NCI-H1436 (cell line): ENCODE measurements at places on chromosomes 5 and 9.

DNA sequence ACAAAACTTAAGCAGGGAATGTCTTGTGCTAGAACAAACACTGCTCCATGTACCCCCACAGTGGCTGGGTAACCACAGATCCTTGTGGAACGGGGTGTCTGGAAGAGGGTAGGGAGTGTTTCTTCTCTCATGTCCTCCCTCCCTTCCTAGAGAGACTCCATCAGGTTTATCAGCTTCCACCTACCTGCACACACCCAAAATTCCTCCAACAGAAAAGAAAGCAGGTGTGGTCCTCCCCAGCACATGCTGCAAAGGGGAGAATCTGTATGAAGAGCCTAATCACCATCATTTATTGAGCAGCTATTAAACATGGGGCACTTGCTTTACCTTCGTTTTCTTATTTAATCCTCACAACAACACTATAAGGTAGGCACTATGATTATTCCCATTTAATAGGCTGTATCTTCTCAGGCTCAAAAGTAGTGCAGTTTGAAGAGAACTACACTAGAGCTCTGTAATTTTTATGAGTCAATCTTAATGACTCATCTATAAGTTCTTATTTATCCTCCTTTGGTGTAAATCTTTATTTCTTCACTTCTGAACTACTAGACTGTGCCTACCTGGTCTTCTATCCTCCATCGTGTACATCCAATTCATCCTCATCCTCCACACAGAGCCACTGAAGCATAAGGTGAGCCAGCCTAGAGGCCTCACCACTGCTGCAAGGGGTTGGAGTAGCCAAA, 31.6 kb downstream of the C9orf40 start:
- DNase-seq = no peak

DNA sequence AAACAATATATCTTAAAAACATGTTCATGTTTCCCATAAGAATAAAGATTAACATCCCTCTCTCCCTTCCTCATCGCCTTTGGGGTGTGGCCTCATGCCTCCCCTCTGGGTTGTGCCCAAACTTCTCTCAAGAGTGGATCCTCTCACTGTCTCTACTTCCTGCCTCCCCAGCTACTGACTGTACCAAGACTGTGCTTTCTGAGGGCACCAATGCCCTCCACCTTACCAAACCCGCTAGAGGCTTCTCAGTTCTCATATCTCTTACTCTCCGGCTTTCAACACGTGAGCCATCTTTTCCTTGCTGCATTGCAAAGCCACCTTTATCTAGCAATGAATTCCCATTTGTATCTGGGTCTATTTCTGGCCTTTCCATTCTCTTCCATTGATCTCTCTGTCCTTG, 34.4 kb upstream of the KCNIP1 start:
- DNase-seq = no peak

DNA sequence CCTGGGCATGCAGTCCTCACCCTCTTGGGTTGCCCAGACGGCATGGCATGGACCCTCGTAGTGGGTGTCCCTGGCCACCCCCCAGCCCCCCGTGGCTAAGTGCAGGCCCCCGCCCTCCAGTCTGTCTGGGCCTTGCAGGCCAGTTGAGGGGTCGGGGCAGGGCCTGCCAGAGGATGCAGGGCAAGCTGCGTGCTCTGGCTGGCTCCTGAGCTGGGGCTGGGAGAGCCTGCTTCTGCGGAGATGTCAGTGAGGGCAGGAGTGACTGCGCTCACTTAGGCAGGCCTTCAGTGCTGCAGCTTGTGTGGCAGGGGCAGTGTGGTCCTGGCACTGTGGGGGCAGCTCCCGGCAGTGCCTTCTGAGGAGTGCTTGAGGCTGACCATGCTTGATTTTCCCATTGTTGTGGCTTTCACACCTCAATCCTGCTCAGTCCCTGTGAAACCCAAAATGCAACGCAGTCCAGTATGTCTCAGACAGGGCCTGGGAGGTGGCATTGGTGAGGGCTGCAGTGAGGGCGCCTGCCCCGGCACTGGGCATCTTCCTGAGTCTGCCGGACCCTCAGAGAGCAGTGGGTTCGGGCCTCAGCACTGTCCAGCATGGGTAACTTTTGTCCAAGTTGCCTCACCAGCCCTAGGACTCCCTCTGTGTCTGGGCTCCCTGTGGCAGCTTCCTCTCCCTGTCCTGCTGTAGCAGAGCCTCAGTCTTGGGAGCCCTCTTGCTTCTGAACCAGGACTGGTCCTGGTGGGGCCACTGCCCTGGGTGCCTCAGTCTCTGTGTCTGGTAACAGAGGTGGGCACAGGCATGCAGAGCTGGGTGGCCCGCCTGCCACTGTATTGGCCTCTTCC, 93.0 kb downstream of the PHF2 start:
- DNase-seq = no peak

DNA sequence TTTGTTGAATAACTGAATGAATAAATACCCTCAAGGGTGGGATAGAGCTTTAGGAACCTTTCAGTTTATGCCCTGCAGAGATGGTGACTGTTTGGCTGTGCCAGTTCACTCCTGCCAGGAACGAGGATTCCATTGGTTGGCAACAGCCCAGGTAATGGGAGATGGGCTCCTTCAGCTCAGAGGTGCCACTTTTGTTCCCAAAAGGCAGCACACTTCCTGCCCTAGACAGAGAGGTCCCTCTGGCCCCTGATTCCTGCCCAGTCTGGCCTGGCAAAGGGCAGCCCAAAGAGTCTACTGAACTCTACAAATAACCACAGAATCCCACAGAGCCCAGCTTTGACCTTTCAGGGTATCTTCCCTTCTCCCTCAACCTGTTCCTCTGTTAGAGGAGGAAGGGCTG, 1.6 kb downstream of the C9orf152 start:
- no peak for DNase-seq

GRCh38 chr5:135218486-135218755, 180.6 kb downstream of the MACROH2A1 start:
- DNase-seq = no peak

DNA sequence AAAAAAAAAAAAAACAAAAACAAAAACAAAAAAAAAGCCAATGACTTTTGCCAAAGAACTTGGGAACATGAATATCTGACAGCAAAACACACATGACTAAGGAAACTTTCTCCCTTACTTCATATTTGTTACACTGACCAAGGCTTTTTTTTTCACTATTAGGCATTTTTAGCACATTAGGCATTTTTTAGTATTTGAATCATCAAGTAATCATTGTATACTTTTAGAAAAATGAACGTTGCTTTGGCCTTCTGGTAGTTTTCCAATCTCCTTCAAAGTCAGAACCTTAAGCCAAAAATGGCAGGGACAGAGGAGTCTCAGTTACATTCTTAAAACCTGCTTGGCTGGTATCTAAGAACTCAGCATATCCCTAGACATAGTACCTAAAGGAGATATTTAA, 19.3 kb downstream of the NREP start:
- no peak for DNase-seq

DNA sequence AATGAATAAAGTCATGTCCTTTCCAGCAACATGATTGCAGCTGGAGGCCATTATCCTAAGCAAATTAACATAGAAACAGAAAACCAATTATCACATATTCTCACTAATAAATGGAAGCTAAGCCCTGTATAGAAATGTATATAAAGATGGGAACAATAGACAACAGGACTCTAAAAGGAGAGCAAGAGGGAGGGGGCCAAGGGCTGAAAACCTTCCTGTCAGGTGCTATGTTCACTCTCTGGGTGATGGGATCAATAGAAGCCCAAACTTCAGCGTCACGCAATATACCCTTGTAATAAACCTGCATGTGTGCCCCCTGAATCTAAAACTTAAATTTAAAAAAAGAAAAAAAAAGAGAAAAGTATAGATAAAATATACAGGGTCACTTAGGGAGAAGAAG, 163.7 kb upstream of the ACO1 start:
- DNase-seq = no peak

GRCh38 chr9:134623258-134624066, 18.1 kb upstream of the COL5A1 start:
- DNase-seq = no peak

DNA sequence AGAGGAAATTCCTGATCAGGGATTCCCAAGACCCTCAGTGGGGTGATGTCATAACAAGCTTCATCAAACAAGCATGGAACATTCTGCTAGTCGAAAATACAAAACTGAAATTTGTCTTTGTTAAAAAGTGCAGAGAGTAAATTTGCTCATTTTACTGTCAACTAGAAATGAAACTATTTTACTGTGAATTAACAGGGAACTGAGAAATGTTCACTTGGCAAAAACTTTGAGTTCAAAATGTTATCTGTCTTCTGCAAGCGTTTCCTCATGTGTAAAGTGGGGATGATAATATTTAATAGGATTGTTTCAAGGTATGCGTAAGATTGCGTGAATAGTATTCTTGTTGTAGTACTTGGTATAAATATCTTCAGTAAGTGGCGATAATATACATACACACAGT, 45.4 kb downstream of the ALDH1A1 start:
- DNase-seq = no peak

DNA sequence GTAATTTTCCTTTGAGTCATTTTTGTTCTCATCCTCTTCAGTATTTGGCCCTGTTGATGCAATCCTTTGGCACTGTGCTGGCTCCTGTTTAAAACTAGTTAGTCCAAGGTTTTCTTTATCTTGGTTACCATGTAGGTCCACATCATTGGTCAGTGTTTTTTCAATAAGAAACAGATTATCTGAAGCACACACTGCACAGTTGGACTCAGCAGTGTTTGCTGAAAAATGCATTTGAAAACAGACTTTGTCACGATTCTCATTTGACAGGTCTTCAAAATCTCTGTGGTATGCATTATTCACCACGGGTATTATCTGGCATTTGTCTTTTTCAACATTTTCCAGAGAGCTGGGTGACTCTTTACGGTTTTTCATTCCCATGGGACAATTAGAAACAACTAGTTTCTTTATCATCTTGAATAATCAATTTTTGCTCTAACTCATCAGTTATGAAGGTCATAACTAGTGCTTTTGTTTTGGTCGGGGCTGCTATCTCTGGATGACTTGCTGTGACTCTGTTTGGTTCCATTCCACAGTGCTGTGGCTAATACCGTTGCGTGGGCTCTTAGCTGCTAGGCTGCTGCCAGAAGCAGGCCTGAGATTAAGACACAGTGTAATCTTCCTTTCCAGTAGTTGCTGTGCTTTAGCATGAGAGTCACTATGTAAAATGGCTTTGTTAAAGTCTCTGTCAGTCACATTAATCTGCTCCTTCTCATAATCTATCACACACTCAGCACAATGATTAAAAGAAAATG, 36.2 kb downstream of the NUDT12 start:
- DNase-seq = no peak

DNA sequence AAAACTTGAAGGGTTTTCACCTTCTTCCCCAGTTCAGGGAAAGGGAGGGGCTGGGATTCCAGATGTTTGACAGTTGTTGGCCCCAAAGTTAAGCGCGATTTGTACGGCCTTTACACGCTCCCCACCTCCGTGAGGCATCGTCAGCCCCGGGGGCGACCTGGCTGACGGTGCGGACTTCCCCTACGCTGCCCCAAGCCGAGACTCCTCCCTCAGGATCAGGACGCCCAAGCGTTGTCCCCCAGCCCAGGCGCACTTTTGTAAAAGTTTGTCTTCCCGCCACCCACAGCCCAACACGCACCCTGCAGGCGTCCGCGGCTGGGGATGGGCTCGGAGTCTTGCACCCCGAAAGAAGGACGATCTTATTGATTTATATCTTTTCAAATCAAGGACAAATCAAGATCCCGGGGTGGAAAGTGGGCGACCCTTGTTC, 713 bp downstream of the MOB3B start:
- DNase-seq = no peak

DNA sequence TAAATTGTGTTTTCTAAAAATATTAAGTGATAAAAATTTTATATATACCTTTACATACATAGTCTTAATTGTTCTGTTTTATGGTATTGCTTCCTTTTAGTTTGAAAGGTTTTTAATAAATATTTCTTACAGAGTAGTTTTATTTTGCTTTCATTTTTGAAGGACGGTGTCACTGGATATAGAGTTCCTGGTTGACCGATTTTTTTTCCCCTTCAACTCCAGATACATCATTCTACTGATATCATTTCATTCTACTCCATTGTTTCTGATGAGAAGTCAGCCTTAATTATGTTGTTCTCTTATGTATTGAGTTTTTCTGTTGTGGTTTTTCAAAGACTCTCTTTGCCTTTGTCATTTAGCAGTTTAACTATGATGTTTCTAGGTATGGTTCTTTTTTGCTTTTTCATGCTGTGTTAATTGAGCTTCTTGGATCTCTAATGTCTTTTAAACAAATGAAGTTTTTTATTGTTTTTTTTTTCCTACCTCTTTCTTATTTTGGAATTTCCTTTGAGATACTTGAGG, 30.4 kb downstream of the MTREX start:
- no peak for DNase-seq

- DNase-seq = no peak
Measured at GRCh38 chr5:87581661-87582060, 168.9 kb upstream of the CCNH start.

GRCh38 chr9:134708672-134709038, 67.1 kb downstream of the COL5A1 start:
- DNase-seq = no peak

- no peak for DNase-seq
Measured at GRCh38 chr9:90966480-90967144, 165.0 kb downstream of the SYK start.

DNA sequence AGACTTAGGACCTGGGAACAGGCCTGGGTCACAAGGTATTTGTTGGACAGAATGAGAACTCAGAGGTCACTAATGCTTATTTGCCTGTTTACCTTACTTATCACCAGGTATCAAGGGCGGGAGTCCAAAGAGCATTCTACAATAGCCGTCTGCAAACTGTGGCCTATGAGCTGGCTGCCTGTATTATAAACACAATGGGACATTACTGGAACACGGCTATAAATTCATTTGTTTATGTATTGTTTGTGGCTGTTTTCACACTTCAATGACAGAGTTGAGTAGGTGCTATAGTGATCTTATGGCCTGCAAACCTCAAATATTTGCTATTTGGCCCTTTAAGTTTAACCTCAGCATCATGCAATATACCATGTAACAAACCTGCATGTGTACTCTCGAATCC, 76.6 kb upstream of the ASTN2 start:
- no peak for DNase-seq

DNA sequence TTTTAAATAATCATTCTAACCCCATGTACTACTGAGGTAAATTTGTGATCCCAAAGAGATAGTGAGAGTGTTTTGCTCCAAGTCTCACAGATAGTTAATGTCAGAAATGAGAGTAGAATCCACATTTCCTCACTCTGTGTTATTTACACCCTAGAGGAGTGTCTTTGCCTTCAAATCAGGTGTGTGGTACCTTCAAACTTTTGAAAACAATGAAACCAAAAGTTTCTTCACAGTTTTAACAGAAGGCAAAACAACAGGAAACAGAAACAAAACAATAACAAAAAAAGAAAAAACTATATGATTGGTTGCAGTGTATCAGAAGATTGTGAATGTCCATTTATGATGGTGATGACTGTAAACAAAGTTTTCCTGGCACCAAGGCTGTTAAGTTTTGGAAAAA, 85.9 kb downstream of the ERBIN start:
- no peak for DNase-seq

- DNase-seq = no peak
Measured at GRCh38 chr5:150117945-150118560, 31.7 kb upstream of the CSF1R start.
